ENCODE measurements at places on chromosomes 11 and 22.

DNA sequence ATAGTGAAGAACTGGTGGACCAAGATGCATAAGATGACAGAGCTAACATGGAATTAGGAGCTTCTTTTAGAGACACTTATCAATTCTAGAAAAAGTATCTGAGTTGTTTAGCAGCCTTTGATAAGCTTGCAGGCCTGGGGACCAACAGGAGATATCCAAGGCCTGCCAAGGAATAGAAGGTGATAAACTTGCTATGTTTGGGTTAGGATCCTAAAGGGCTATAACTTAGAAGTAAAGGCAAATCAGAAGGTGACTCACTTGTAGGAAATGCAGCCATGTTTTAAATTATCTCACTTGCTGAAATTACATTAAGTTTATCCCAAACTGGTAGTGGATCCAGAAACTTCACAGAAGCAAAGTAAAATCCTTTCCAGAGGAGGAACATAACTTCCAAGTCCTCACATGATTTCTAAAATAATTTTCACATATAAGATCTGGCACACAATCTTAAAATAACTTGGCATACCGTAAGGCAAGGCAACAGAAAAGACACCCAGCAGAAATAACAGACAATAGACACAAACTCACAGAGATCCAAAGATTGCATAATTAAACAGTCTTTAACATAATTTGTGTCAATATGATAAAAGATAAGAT lies 69.6 kb upstream of the TEAD1 start:
- no peak for DNase-seq

- no peak for DNase-seq
These were observed 1.7 kb downstream of the TIMM10B start for GRCh38 chr11:6483015-6483414.

DNA sequence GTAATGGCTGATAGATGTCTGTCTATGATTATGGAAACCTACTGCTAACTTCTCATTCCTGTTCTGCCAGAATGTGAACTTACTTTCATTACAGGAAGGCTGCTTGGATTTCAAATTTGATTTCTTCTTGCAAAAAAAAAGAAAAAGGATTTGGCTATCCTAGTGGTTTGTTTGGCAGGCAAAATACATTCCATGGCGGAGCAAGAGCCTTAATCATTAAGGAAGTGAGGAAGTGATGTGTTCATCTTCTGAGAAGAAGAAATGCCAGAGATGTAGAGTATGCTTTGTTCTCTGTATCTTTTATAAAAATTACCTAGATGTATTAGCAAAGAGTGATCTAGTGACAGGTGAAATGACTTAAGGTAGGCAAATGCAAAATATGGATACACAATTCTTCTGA lies 356.3 kb downstream of the SOX6 start:
- no peak for DNase-seq

GRCh38 chr11:119115484-119116234 lies 5.7 kb upstream of the HINFP start:
- DNase-seq: no peak

- no peak for DNase-seq
These were observed 29.1 kb downstream of the OPCML start for GRCh38 chr11:133503236-133503635.

DNA sequence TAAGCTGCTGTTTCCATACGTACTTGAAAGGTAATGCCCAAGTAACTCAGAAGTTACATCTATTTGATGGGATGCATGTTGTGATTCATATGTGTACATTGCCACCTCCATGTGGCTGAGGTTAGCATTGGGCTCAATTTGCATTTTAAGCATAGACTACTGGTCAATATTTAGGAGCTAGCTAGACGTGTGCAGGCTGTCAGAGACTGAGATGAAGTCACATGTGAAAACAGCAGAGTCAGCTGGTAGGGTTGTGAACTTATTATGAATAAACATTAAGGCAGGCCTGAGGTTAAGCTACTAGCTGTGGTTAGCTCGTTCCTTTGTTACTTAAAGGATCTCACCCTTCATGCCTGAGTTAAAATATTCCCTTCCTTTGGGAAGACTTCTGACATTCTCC lies 114.5 kb upstream of the MTNR1B start:
- DNase-seq: no peak

GRCh38 chr22:20671409-20672081 lies 102.4 kb upstream of the SERPIND1 start:
- DNase-seq: no peak

GRCh38 chr22:40857309-40857855 lies 434 bp downstream of the XPNPEP3 start:
- no peak for DNase-seq

- no peak for DNase-seq
These were observed 112.1 kb upstream of the BDNF start for GRCh38 chr11:27812341-27812740.

- no peak for DNase-seq
These were observed 6.4 kb upstream of the EHF start for GRCh38 chr11:34614344-34615104.

DNA sequence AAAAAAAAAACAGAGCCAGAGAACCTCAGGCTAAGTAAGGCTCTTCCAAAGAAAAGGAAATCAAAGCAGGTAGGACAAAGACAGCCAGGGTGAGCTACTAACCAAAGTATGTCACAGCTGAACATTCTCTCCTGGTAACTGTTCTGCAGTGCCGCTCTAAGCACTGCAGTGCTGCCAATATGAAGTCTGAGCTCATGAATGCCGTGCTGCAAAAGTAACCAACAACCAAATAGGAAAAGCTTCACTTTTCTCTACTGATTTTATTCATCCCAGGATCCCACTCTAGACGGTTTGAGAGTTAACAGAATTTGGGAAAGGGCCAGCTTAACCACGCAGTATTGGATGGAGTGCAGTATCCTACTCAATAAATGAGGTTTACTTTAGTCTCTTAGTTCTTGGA lies 3.5 kb downstream of the SIK3 start:
- DNase-seq: no peak

DNA sequence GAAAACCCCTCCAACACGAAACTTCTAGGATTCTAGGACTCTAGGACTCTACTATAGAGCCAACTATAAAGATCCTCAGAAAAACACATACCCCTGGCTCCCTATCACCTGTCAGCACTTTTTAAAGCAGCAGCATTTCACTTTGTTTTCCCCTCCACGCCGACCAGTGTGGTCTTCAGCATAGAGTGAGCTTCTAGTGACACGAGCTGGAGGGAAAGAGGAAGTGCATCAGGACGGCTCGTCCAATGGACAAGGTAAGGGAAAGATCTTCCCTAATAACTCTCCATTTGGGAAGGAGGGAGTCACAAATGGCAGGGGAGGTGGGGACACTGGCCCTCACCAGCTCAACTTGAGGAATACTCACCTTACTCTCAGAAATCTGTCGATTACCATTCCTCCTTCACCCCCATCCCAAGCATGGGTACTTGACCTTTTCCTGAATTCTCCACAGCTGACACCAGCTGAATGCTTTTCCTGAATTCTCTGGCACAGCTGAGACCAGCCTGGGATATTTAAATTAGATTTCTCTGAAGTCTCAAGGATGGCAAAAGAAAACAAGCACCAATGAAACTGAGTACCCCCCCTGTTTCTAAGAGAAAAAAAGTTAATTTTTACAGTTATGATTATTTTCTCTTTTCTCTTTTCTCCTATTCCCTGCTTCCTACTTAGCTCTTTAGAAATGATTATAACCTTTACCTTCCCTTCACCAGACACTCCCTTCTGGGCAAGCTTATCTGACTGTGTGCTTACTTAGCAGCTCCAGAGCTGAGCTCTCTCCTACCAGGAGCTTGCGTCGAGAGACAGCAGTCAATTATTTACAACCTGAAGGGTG lies 33.3 kb upstream of the NNMT start:
- no peak for DNase-seq

DNA sequence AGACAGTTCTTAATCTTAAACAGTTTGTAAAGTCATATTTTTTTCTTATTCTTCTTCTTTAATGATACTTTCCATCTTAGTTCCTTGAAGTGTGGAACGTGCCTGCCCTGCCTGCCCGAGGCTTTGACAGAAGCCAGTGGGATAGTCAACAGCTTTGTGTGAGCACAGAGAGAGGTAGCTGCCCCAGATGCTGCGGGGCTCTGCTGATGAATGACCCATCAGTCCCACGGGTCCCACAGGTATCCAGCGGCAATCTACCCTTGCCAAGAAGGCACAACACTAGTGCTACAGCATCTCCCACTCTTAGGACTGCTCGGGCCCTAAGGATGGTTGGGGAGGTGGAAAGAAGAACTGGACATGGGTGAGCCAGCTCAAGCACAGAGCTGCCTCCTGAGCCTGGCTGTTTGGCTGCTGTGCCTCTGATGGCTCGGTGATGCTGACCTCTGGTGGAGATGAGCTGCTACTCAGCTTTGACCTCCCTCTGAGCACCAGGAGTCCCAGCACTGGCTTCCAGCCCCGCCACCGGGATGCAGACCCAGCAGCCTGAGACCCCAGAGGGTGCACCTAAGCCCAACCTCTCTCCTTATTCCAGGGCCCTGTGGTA lies 11.8 kb upstream of the APLNR start:
- no peak for DNase-seq

- no peak for DNase-seq
These were observed 59.9 kb downstream of the BBOX1 start for GRCh38 chr11:27100534-27100933.

- DNase-seq: no peak
These were observed 66.0 kb upstream of the TENM4 start for GRCh38 chr11:79506734-79507344.

DNA sequence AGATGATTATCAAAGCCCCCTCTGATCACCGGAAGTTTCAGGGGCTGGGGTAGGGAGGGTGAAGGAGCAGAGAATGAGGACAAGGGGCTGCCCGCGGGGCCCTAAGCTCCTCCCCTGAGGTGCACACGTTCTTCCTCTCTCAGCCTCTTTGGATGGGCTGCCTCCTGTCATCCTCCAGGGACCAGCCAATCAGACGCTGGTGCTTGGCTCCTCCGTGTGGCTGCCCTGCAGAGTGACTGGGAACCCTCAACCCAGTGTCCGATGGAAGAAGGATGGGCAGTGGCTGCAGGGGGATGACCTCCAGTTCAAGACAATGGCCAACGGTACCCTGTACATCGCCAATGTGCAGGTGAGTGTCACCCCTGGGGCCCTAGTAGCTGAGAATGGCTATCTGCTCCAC lies 7.5 kb downstream of the ROBO3 start:
- DNase-seq: no peak

DNA sequence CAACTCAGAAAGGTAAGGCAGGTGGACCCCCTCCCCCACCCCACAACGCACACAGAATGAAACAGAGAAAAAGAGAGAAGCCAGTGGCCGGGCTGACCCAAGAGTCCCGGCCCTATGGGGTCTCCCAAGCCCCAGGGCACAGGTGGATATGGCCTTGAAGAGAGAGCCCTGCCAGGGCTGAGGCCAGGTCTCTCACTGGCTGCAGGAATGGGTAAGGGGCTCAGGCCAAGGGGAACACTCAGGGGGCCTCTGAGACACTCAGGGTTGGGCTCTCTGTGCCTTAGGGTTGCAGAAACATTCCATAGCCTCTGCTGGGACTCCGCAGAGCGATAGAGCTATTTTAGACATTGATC lies 98.0 kb downstream of the PDE2A start:
- no peak for DNase-seq

GRCh38 chr11:12223771-12224536 lies 113.6 kb downstream of the MICAL2 start:
- DNase-seq: no peak

- DNase-seq: no peak
These were observed 144.5 kb downstream of the SPON1 start for GRCh38 chr11:14107050-14107430.

- DNase-seq: peak; percentile 68
These were observed at the start of the genes ILK and RRP8 for GRCh38 chr11:6603287-6604080. TSS of gene ILK (plus strand) at chr11:6603774. CDS start at chr11:6604272, 498 bp downstream. TSS of gene RRP8 (minus strand) at chr11:6603616. CDS start at chr11:6603502, 114 bp downstream.
